ENCODE measurements at places on chromosomes 2 and 18.

DNA sequence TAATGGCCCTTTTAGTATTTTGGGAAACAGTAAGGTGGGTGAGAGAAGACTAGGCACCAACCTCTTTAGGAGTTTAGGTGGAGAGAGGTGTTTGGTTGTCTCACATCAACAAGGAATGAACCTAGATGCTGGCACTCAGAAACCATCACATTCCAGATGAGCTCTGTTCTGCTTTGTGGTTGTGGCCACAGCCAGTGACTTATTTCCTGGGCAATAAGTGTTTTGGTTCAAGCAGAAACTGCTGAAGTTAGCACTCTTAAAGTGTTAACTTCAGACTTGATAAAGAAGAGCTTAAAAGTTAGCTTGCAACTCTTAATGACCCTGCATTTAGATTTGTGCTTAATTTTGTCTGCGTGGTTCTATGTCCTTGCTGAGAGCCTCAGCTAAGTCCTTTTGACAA, 929.2 kb downstream of the SLC4A3 start:
- peak; percentile 58 for DNase-seq

DNA sequence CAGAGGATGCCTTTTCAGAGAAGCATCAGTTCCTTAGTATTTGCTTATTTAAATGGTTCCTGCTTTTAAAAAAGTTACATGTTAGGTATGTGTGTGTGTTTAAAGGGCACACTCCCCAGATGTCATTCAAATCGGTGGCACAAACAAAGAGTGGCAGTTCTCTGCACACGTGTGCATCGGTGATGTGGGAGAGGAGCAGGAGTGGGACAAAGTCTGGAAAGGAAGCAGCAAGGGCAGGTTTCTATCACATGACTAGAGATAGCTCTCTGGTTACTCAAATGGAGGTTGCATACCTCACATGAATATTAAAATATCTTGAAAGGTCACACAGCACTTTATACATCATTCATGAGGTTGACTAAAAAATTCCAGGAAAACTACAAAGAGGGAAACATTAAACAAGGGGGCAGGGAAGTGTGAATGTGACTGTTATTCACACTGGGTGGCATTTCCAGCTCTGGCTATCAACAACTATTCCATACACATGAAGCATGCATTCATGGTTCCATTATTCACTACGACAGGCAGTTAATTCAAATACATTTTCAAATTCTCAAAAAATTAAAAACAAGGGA, 64.7 kb downstream of the SEPTIN10 start:
- DNase-seq: no peak

GRCh38 chr2:181104512-181105115, 124.2 kb downstream of the UBE2E3 start:
- DNase-seq: peak; percentile 49

DNA sequence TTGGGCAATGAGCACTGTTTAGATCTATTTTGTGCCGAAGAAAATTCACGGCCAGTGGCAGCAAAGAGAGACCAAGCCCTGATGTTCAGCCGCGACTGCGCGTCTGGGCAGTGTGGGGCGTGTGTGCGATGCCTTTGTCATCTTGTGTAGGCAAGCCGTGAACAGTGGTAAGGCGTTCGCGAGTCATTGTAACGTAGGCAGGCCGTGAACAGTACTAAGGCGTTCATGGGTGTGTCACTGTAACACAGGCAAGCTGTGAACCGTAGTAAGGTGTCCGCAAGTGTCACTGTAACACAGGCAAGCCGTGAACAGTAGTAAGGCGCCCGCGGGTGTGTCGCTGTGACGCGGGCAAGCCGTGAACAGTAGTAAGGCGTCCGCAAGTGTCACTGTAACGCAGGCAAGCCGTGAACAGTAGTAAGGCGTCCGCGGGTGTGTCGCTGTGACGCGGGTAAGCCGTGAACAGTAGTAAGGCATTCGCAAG, 99.9 kb downstream of the NFATC1 start:
- DNase-seq: no peak

DNA sequence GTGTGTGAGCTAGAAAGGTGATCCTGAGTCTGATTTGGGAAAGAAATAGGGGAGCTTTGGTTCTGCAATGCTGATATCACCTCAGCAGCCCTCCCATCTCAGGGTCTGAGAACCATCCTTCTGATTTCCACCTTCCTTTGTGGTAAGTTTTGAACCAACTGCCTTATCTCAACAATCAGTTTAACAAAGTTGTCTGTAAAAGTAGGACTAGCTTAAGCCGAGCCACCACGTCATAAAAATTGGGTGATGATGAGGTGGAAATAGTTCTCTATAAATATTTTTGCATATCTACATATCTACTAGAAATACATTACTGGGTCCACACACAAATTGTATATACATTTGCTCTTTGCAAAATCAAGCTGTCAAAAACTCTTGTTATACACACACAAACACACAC, 1.1 kb downstream of the SULT1C4 start:
- DNase-seq: no peak

DNA sequence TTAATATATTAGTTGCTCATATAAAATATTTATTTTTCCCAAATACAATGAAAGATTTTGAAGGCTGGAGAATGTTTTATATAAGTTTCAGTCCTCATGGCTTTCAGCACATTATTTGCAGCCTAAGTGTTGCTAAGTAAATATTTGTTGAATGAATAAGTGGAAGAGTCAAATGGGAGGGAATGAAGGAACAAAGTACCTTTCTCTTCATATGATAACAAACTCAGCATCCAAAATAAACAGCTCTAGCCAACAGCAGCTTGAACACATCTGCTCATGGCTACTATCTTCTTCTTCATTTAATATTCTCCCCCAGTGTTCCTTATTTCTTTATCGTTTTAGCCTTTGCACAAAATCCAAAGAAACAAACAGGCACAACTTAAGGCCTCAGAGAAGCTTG, 385.2 kb upstream of the PIK3C3 start:
- no peak for DNase-seq

DNA sequence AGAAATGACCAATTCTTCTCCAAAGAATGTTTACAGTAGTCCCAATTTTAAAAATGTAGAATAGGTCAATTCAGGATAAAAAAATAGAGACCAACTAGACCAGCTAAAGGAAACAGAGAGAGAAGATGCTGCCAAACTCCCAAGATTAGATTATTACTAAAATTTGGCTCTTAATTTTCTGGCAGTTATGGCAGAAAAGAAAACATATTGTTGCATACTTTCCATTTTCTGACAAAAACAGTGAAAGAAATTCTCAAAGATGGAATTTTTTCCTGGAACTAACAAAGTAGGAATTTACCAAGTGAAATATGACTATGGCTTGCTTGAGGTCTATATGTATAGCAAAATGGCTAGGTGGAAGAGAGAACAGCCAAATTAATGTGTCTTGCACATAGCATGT, 138.3 kb upstream of the STK17B start:
- peak; percentile 31 for DNase-seq

DNA sequence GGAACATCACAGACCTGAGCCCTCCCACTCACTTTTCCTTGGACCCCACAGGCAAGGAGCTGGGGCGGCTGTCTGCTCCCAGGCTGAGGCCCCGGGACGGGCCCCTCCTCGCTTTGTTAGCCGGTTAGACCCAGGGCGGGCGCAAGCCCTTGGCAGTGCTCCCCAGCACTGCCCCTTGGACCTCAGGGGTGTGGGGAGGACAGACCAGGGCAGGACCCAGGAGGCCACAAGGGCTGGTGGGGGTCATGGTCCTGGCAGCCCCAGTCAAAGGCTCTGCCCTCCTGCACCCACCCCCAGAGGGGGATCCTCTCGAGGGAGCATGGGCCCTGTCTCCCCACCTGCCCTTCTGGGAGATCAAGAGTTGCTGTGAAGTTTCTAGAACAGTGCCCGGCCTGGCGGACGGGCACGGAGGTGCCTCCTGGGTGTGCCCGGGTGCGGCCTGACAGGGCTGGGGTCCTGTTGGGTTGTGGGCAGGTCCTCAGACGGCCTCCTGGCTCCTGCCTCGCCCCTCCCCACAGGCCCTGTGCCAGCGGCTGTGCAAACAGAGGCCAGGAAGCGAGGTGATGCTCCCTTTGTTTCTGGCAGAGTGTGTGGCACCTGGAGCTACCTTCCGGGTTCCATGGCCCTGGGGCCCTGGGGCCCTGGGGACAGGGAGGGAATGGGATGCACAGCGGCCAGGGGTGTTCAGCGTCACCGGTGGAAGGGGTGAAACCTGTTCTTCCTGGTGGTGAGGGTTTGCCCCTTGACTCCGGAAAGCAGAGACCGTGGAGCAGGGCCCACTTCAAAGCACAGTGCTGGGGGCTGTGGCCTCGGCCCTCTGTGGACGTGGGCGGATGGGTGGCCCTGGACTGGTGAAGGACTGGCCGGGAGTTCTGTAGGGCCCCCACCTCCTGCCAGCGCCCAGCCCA, 2.9 kb upstream of the GAL3ST2 start:
- peak; percentile 9 for DNase-seq

- no peak for DNase-seq
These were observed 14.2 kb upstream of the RHOB start for GRCh38 chr2:20432714-20433113.

DNA sequence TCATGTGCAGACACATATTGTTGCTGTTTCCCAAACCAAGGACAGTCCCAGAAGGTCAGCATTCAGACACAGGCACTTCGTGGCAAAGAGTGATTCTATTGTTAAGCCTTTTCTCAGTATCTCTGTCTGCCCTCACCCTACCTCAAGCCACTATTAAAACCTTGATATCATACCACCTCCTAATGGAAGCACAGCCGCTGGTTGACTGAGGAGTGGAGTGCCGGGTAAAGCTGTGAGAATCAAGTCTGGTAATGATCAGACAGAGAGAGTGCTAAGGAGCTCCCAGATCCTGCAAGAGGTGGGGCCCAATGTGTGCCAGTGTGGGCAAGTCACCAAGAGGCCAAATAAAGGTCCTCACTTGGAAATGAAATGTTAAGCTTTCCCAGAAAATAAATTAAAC, 819.5 kb downstream of the BCL11A start:
- DNase-seq: no peak
